ENCODE measurements at places on chromosomes 4 and X.

- DNase-seq, result no peak
Measured at GRCh38 chrX:149370097-149370496, 135.0 kb downstream of the IDS start.

DNA sequence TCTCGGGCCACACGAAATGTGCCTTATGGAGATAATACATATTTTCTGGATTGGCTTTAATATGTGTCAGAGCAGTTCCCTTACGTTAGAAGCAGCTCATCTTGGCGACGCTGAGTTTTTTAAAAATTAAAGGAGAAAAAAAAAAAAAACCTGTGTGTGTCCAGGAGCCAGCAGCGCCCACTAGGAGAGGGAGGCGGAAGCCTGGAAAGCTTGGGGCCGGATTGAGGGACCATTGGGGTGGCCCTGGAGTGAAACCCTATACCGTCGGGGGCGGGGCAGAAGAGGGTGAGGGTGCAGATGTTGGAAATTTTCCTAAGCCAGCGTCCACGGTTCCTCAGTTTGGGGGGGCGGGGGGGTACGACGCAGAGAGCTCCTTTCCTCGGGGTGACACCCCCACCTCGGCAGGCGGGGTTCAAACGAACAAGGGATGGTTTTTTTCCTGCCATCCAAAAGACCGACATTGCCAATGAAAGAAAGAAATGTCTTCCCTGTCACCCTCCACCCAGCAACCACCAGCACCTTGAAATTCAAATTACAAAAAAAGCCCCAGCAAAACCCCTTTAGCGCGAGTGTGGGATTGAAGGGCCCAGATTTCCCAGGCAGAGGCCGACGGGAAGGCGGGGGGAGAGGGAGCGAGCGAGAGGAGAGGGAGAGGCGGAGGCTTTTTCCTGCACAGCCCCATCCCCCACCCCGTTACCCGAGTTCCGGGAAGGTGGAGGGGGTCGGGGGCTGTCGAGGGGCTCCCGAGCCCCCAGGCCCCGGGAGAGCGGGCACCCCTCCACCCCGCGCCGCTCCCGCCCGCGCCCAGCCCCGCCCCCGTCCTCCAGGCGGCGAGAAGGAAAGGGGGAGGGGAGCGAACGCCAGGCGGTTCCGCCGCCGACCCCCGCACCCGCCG lies 859 bp downstream of the SMARCA1 start:
- no peak for DNase-seq

DNA sequence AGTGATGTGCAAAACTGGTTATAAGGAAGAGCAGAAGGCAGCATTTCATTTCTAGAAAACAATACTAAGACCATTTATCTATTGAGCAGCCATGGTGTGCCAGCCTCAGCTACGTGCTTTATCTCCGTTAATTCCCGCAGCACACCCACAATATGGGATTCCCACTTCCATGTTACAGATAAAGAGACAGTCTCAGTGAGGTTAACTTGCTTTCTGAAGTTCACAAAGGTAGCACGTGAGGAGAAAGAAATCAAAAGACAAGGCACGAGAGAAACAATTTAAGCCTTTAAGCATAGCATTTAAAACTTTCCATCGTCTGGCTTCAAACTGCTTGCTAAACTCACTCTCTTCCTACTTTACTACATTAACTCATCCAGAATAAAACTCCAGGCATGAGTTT lies 8.0 kb upstream of the RPL34 start:
- no peak for DNase-seq

GRCh38 chrX:152138388-152138784 lies at the start of gene MAGEA10:
Gene MAGEA10 (minus strand): TSS chrX:152138577. CDS start chrX:152135620, 2,957 bp downstream.
- DNase-seq, result no peak

DNA sequence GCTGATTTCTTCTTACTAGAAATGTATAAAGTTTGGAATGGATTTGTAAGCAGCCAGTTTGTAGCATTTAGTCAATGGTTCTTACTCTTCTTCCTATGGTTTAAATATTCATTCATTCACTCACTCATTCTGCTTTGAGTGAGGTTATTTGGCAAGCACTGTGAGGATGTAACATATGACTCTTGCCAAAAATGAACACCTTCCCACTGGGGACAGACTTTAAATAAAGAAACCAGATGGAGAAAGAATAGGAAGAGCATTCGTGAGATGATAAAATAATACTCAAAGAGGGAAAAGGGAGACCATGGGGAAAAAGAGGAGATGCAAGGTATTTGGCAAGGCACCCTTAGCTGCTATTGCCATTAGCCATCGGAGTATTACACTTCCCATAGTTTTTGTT lies 586.1 kb downstream of the ADGRL3 start:
- DNase-seq, result no peak
